NCI-H187 treated with DMSO at 0.1 percent for 48 hours (cell line): ENCODE measurements at places on chromosomes 6 and 20.
A peak's percentile ranks its signal among the peaks of the same experiment; 100 is the strongest.

- DNase-seq, result peak; percentile 58
Measured at GRCh38 chr6:79750806-79751205, 119.7 kb downstream of the SH3BGRL2 start.

GRCh38 chr6:170542031-170542719 lies 10.9 kb downstream of the PSMB1 start:
- DNase-seq, result no peak

DNA sequence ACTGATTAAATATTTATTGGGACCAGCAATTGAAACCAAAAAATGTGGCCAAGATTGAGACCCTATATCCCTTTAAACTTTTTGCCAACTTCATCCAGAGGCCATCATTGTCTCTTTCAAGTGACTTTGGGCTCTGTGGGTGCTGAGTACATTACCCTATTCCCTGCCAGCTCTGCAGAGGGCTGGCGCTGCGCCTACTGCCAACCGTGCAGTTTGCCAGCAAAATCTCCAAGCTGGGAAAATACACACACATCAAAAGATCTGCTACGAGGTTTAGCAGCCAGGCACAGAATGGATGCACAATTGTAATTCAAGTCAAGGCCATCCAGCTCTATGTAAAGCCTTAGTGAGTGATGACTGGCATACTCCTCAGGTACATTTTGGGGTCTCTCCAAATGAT lies 125.0 kb downstream of the CBLN4 start:
- no peak for DNase-seq

DNA sequence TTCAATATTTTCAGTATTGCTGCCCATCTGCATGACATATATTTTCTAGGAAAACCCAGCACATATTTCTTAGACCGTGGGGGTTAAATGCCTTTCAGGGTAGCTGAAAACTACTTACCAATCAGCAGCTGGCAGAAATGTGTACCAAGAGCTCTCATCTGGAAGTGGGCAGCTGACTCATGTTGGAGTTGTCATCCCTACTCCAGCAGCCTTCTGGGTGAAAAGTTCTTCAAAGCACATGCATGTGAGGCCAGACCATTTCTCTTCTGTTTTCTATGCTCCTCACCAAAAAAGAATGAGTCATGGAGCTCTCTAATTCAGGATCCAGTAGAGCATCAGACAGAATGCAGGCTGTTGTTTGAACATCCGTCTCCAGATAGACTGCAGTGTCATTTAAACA lies 135.5 kb downstream of the PAX1 start:
- no peak for DNase-seq

- no peak for DNase-seq
Measured at GRCh38 chr6:128018821-128019220, 118.0 kb upstream of the THEMIS start.

DNA sequence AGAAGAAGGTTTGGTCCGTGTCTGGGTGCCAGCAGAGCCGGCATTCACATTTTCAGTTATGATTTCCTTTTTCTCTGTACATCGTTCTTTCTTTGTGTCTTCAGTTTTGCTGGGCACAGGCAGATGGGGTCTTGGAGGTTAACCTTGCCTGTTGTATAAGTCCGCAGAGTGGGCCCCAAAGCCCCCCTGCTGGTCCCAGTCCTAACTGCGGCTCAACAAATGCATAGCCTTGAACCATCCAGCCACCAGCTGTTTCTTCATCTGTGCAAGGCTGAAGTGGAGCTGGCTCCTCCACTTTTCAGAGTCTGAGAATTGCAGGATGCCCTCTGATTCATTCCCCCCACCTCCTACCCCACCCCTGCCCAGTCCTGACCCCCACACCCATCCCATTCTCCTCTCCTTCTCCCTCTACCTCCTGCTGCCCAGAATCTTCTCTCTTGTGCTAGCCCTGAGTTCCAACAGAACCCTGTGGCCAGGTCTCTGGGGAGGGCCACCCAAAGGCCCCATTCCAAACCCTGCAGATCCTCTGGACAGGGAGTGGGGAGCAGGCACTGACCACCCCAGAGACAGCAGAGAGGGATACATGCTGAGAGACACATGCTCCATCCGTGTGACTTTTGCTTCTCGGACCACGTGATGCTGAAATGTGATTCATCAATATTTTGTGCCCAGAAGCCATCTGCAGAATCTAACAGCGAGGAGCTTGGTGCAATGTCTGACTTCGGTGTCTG lies 386.5 kb upstream of the SULF2 start:
- no peak for DNase-seq

DNA sequence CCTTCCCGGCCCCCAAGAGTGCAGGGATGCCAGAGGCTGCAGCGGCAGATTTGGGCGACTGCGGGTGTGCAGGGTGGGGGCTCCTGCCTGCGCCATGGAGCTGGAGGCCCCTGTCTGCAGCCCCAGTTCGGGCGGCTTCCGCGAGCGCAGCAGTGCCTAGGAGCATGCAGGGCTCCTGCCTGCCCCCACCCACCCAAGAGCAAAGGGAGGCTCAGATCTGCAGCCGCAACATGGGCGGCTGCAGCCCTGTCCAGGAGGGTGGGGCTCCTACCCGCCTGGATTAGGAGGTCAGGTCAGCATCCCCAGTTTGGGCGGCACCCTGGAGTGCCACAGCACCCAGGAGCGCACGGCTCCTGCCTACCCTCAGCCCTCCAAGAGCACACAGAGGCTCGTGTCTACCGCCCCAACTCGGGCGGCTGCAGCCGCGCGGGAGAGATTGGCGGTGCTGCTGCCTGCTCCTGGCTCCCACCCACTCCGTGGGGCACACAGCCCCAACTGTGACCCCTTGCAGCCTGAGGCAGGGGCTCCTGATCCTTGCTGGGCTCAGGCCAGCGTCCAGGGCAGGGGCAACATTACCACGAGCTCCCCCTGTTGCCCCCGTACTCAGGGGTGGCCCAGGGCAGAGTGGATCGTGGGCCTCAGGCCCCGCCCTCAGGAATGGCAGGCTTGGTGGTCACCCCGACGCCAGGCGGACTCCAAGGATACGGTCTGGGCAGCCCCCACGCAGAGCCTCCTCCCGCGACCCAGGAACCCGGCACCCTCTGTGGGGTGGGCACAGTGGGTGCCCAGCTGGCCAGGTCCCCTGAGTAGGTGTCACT lies 55.5 kb upstream of the UNC93A start:
- DNase-seq, result no peak

- DNase-seq, result no peak
Measured at GRCh38 chr6:12890171-12890790, 173.7 kb downstream of the PHACTR1 start.

DNA sequence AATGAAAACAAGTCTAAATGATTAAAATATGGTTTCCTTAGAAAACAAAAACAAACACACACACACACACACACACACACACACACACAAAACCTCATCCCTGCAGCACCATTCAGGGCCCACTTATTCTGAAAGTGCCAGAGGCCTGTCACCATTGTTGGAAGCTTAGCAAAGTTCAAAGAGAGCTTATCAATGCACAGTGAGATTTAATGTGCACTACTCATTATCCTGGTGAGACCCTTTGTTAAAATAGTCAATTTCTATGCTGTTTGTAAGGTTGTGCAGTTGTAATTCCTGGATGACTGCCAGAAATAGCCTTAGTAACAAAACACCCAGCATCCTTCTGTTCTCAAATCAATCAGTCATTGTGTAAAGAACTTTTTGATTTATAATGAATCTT lies 482.9 kb downstream of the GRIK2 start:
- no peak for DNase-seq
